ENCODE measurements at places on chromosomes 13 and 19. TPM values are rescaled to one million over a fixed set of nuclear protein-coding genes. Genes with fewer than 3 reads are reported as not detected.

Gene MBD3L2
- not detected for total RNA-seq

DNA sequence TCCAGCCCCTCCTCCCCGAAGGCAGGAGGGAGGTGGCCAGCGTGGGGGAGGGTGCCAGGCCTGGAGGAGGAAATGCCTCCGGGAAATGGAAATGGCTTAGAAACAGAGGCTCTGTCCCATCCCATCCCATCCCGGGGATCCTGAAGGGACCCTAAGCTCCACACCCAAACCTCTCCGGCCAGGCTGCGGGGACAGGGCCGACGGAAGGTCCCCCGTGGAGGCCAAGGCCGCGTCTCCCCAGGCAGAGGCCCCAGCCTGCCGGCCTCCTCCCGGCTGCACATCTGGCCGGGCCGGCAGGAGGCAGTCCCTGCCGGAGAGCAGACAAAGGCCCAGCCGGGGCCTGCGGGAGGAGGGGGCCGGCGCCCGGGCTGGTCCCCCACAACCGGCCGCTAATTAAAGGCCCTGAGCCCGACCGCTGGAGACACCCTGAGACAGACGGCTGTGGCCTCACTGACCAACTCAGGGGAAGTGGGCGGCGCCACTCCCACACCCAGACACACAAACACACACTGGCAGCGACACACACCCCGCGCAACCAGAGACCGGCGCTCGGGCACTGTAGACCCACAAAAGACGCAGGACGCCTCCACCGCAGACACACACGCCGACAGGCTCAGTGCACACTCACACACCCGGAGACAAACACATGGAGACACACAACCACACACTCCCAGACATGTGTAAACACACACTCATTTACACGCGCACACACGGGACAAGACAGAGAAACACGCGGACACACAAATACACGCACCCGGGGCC is 1.1 kb downstream of the ADAMTS10 start:
- no peak for DNase-seq
- H3K36me3 ChIP-seq, result no peaks in the 10 kb centered on the region
- H3K4me1 ChIP-seq, result peaks cover 21% of the 10 kb centered on the region
- peak overlapping the region; percentile 51 for H3K27ac ChIP-seq

Gene ZNF541
- 0.10 TPM for total RNA-seq

DNA sequence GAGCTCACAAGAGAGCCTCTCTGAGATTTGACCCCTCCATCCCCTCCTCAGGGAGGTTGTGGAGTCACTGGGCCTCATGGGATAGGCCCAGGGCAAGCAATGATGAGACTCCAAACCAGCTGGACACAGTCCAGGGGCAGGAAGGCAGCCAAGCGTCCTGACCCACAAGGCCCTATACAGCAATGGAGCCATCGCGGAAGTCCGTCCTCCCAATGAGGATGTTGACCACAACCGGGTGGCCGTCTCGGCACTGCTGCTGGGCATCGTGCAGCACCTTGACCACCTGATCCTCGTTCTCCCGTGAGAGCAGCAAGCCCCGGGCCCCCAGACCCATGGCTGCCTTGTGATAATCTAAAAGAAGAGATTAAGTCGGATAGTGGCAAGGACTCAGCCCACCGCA is 7.9 kb downstream of the SYDE1 start:
- H3K27ac ChIP-seq, result no peak overlapping the region
- DNase-seq, result no peak
- H3K36me3 ChIP-seq, result peaks cover 46% of the 10 kb centered on the region
- H3K4me1 ChIP-seq, result no peaks in the 10 kb centered on the region
- no peak overlapping the region for H3K4me3 ChIP-seq

GRCh38 chr13:27774651-27775050 is 17.6 kb upstream of the GSX1 start:
- peaks cover 29% of the 10 kb centered on the region for H3K27me3 ChIP-seq
- no peak overlapping the region for H3K4me3 ChIP-seq
- H3K4me1 ChIP-seq, result no peaks in the 10 kb centered on the region

GRCh38 chr19:11096210-11096841 is 7.1 kb downstream of the LDLR start:
- H3K36me3 ChIP-seq, result peaks cover 83% of the 10 kb centered on the region

Gene SMIM17
- total RNA-seq, result not detected

- peak within 1 kb of the TSS; percentile 99 for H3K4me3 ChIP-seq
- H3K27ac ChIP-seq, result peak within 1 kb of the TSS; percentile 97
- H3K36me3 ChIP-seq, result peaks cover 36% of the 10 kb centered on the region
- no peaks in the 10 kb centered on the region for H3K27me3 ChIP-seq
Measured at GRCh38 chr19:3178377-3178972, at the start of gene S1PR4. S1PR4 (plus strand) TSS chr19:3178769; CDS start chr19:3178793, 24 bp downstream.

DNA sequence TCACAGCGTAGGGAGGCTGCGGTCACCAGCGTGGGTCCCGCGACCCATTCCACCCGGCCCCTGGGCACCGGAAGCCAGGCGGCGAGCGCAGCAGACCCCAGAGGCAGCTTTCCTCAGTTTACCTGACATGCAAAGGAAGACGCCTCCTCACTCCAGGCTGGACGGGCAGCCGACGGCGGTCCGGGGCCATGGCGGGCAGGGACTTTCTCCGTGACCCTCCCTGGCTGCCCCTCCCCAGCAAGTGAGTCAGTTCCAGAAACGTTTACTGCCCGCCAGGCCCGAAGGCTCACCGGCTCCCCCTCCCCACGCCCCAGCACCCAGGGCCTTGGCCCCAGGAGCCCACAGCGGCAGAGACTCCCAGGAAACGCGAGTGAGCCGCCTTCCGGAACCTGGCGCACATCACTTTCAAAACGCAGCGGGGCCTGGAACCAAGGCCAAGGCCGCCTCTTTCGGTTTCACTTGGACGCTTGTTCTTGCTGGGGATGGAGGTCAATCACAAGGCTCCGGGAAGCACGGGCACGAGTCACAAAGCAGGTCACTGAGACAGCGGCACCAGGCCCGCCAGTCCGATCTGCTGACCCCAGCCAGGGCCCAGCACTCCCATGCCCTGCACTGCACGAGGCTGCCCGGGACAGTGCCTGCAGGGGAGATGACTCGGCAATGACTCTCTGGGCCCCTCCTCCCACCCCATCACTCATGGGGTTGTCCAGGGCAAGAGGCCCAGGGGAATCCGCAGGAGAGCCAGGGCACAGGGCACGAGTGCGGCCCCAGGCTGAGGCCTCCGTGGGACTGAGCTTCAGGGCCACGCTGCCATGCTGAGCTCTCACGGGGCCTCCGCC is 5.3 kb downstream of the SBNO2 start:
- H3K36me3 ChIP-seq, result peaks cover 18% of the 10 kb centered on the region
- H3K4me3 ChIP-seq, result no peak overlapping the region
- DNase-seq, result no peak
- no peak overlapping the region for H3K27ac ChIP-seq
- no peaks in the 10 kb centered on the region for H3K27me3 ChIP-seq

DNA sequence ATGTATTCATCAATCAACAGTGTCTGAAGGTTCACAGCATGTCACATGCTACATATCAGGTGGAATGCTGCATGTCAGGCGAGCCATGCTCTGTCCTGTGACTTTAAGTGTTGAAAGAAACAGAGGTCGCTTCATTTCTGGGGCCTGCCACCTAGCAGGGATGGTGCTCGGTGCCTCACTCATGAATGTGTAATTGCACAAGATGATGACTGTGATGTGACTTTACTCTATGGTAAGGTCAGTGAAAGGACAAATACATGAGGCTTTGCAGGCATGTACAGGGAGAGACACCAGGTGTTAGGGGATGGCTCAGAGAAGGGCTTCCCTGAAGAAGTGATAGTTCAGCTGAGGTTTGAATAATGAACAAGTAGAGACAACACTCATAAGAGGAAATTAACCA is 66.7 kb downstream of the FRY start:
- no peaks in the 10 kb centered on the region for H3K36me3 ChIP-seq
- no peaks in the 10 kb centered on the region for H3K4me1 ChIP-seq

GRCh38 chr13:35872369-35872768 is 258.8 kb downstream of the DCLK1 start:
- H3K4me3 ChIP-seq, result no peak overlapping the region
- no peak for DNase-seq
- H3K27ac ChIP-seq, result no peak overlapping the region
- H3K36me3 ChIP-seq, result no peaks in the 10 kb centered on the region

Gene ATP1A3
- total RNA-seq, result 2.3 TPM

- H3K27me3 ChIP-seq, result no peaks in the 10 kb centered on the region
- H3K36me3 ChIP-seq, result no peaks in the 10 kb centered on the region
- H3K4me3 ChIP-seq, result no peak overlapping the region
- DNase-seq, result no peak
Measured at GRCh38 chr13:68872338-68872737, 1235.3 kb upstream of the ATXN8OS start.

Gene DHRS12
- total RNA-seq, result 8.9 TPM

Gene GPI
- total RNA-seq, result 661 TPM

Gene ONECUT3
- total RNA-seq, result not detected

DNA sequence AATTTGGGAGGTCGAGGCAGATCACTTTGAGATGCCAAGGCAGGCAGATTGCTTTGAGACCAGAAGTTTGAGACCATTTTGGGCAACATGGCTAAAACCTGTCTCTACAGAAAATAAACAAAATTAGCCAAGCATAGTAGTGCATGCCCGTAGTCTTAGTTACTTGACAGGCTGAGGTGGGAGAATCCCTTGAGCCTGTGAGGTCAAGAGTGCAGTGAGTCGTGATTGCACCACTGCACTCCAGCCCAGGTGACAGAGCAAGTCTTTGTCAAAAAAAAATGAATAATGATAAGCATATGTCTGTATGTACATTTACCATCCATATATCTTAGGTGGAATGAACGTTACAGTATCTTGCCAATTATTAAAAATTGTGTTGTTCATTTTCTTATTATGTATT is 2447.7 kb downstream of the PCDH9 start:
- no peaks in the 10 kb centered on the region for H3K4me1 ChIP-seq
- H3K27me3 ChIP-seq, result no peaks in the 10 kb centered on the region
- H3K4me3 ChIP-seq, result no peak overlapping the region

Gene ERFL
- 1.1 TPM for total RNA-seq

Gene UPK1A
- total RNA-seq, result 0.63 TPM

Gene CGB8
- total RNA-seq, result not detected

- no peak for DNase-seq
- H3K27ac ChIP-seq, result no peak overlapping the region
- no peaks in the 10 kb centered on the region for H3K4me1 ChIP-seq
- no peaks in the 10 kb centered on the region for H3K27me3 ChIP-seq
- H3K4me3 ChIP-seq, result no peak overlapping the region
Measured at GRCh38 chr19:5086725-5087439, 118.0 kb downstream of the KDM4B start.

DNA sequence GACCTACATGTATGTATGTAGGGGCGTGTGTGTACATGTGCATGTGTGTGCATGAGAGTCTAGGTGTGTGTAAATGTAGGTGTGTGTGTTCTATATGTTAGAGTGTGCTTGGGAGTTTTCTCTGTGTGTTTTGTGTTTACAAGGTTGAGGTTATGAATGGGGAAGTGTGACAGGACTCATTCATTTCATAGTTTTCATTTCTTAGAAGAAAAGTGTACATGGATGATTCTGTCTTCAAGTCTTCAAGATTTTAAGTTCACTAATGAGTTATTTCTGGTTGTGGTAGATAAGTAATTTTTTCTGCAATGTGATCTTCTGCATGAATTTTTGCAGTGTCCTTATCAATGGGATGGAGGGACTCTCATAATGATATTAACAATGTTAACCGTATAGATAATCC is 118.2 kb upstream of the SLC10A2 start:
- H3K27me3 ChIP-seq, result no peaks in the 10 kb centered on the region
- no peak overlapping the region for H3K27ac ChIP-seq
- no peak for DNase-seq
- no peaks in the 10 kb centered on the region for H3K4me1 ChIP-seq

Gene YJEFN3
- 10.0 TPM for total RNA-seq

DNA sequence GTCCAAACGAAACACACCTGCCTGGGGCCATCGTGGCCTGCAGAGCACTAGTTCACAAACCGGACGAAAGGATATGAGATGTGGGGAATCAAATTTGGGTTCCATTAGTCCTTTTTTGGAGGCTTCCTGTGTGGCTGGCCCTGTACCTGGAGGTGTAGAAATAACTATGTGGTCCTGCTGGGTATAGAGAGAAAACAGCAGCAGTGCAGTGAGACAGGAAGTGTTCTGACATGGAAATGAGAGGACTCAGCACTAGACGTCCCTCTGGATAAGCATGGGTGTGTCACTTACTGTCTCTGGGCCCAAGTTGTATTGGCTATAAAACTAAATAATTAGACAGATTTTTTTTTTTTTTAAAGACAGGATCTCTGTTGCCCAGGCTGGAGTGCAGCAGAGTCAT is 12.3 kb downstream of the KDELR1 start:
- H3K36me3 ChIP-seq, result peaks cover 20% of the 10 kb centered on the region
- H3K27ac ChIP-seq, result peak overlapping the region; percentile 33
- DNase-seq, result no peak
- H3K4me3 ChIP-seq, result no peak overlapping the region
- H3K4me1 ChIP-seq, result peaks cover 6% of the 10 kb centered on the region
- no peaks in the 10 kb centered on the region for H3K27me3 ChIP-seq

DNA sequence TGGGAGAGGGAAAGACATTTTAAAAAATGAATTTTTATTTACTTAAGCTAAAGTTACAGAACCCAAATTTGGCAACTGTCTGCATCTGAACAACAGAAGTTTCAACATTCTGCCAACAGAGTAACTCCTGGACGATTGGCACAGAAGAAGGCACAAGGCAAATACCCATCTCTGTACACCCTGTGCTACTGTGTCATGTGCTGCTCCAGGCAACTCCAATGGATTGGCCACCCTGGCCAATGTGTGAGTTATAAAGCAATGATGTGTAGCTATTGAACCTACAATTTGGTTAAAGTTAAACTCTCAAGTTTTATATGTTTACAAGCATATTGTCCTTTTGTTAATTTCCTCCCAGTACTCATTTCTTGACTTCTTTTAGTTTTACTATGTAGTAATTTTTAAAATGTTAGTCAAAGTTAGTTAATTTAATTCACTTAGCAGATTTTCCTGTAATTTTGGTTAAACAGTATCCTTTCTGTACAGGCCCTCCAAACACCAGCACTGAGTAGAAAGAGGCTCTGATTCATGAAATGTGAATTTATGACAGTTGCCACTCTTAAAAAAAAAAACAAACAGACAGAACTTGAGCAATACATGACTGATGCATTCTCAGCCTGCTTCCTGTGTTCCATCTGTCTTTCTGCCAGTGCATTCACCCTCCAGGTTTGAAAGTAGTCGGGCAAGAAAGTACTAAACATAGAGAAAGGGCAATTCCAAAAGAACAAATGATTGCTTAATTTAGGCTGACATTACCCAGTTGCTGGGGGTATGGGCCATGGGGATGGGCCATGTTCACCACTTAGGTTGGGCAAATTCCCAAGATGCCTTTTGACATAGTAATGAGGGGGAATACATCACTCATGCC is 5.9 kb downstream of the STARD13 start:
- DNase-seq, result no peak
- H3K4me1 ChIP-seq, result no peaks in the 10 kb centered on the region
- no peaks in the 10 kb centered on the region for H3K36me3 ChIP-seq
- H3K4me3 ChIP-seq, result no peak overlapping the region
- H3K27me3 ChIP-seq, result peaks cover 12% of the 10 kb centered on the region
- no peak overlapping the region for H3K27ac ChIP-seq

Gene SMIM24
- 3.5 TPM for total RNA-seq

GRCh38 chr19:1453525-1454364 is 3.8 kb downstream of the APC2 start:
- no peak overlapping the region for H3K4me3 ChIP-seq
- H3K27ac ChIP-seq, result no peak overlapping the region
- no peaks in the 10 kb centered on the region for H3K36me3 ChIP-seq
- H3K4me1 ChIP-seq, result peaks cover 19% of the 10 kb centered on the region

Gene RFPL4A
- total RNA-seq, result not detected
